NCI-H460 (cell line): ENCODE measurements at places on chromosomes 4 and X.
A peak's percentile ranks its signal among the peaks of the same experiment; 100 is the strongest.

DNA sequence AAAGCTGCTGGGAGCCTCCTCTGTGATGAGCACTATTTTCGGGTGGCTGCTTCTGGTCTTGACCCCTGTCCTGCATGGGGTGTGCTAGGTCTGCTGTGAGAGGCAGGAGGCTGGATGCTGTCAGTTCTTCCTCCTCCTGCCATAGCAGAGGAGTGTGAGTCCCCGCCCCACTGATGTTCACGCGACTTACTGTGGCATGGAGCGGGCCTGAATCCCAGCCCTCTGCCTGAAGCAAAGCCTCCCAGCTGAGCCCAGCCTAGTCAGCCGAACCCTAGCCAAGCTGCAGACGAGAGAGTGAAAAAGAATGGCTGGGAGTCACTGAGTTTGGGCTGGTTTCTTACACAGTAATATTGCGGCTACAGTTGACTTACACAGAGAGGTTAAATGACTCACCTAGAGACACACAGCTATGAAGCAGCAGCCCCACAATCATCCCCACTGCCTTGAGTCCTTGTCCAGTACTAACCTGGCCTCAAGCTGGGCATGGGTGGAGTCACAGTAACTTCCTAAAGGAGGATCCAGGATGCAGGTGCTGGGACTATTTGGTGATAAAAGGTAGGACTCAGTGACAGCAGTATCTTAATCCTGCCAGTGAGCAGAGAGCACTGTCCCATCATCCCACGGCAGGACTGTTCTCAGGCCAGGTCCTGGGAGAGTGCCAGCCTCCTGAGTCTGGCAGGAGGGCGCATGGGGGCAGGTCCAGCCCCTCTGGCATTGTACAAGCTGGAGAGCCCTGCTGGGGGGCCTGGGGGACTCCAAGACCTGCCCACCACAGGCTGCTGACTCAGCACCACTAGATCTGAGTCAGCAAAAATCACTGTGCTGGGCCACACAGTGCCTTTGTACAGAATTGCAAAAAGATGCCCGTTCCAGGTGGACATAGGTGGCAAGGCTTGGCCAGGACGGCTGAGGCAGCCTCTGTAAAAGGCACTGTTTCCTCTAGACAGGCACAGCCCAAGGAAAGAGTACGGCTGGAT, 60.4 kb upstream of the CRMP1 start:
- no peak for DNase-seq

DNA sequence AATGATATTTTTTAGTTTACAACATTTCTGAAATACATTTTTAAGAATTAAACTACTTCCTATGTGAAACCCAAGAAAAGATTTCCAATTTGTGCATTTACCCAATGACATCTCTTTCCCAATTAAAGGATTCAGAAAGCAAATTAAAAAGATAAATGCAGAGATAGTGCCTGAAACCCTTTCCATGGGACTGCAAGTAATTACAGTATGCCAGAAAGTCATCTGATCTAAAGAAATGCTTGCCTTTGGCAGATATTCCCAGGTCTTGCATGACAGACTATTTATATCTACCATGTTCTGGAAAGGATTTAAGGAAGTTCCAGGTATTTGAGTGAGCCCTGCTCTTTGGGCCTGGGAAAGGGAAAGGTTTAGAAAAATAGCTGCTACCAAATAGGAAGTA, 41.6 kb upstream of the CXorf38 start:
- DNase-seq = no peak

- DNase-seq = no peak
These were observed 137.7 kb downstream of the CRLF2 start for GRCh38 chrX:1074755-1075154.

DNA sequence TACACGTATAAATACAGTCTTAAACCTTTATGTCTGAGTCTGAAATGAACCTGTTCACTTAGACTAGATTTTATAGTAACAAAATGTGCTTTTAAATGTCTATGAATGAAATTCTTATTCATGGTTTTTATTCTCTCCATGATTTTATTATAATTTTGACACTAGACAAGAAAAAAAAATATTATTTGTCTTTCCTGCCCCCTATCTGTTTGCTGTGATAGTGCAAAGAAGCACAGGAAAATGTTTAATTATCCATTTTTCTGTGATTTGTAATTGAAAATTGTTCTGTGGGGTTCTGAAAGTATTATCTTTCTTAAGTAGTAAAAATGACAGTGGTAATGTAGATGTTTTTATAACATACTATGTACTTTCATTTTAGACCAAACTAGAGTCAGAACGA, 52.0 kb downstream of the INTS6L start:
- DNase-seq = no peak

DNA sequence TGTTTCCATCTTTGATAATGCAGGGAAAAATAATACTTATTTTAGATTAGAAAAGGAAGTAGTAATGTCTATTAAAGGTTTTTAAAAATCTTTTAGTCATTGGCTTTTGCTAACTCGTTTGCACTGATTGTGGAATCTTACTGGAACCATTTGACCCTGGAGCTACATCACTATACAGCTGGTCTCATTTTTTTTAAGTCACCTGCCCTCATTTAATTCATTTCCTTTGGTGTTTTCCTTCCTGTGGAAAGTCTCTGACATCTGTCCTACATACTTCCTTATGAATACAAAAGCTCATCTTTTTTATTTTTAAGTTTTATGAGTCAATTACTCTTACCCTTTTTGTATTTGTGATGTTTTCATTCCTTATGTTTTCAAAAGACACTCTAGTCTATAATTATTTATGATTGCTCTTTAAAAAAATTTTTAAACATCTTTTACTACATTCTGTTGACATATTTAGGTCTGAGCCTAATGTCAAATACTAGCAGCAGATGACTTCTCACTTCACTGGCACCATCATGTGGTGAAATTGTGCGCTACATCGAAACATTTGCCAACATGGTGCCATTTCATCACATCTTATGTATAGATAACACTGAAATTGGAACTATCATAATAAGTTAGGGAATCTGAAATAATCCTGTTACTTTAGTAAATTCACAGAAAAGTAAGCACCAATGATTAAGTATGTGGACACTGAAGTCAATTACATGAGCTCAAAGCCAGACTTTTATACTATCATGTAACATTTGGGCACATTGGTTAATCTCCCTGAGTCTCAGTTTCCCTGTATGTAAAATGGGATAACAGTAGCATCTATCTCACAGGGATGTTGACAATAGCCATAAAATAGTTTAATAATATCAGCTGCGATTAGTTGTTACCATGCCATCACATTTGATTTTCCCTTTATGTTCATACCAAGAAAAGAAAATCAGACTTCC, 9.4 kb upstream of the MMAA start:
- peak; percentile 56 for DNase-seq

DNA sequence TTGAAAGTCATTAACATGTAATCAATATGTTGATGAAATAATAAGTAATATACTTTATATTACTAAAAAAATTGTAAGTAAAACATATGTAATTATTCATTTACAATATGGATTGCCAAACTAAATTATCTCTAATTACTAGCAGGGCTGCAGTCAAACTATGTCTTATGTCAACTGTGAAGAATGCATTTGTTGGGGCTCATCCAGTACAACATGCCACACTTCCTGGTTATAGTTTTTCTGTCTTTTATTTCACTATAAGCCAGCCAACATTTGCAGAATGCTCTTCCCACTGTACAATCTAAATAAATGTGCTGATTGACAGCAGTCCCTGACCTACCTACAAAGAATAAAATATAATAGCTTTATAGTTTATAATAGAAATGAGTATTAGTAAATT, 975.4 kb upstream of the NDST4 start:
- no peak for DNase-seq

- no peak for DNase-seq
These were observed 10.2 kb upstream of the KIAA0232 start for GRCh38 chr4:6772223-6772928.

DNA sequence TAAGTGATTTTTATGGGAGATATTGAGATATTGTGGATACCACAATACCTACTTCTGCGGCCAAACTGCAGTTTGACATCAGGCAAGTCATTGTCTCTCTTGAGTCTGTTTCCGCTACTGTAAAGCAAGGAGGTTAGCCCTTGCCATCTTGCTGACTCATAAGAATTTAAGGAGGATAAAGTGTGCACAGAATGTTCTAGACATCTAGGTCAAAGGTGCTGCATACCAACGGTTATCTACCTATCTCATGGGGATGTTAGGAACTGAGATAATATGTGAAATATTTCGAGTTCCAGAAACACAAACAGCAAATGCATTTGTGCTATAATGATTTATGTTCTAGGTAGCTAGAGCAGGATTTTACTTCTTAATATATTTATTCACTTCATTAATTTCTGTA, 211.5 kb upstream of the NR3C2 start:
- no peak for DNase-seq
